ENCODE measurements at places on chromosomes 2 and 18. TPM values are rescaled to one million over a fixed set of nuclear protein-coding genes. Genes with fewer than 3 reads are reported as not detected.

Gene NOL4
- not detected for total RNA-seq

Gene KCNJ3
- not detected for total RNA-seq

Gene G6PC2
- not detected for total RNA-seq

Gene CRYGC
- not detected for total RNA-seq

Gene PPP1R1C
- total RNA-seq = not detected

Gene ERBB4
- 1.6 TPM for total RNA-seq

Gene IL36RN
- total RNA-seq = not detected

Gene MBOAT2
- 0.83 TPM for total RNA-seq

Gene TTR
- total RNA-seq = not detected

Gene DES
- total RNA-seq = 25,925 TPM

Gene SLC5A7
- 0.04 TPM for total RNA-seq

DNA sequence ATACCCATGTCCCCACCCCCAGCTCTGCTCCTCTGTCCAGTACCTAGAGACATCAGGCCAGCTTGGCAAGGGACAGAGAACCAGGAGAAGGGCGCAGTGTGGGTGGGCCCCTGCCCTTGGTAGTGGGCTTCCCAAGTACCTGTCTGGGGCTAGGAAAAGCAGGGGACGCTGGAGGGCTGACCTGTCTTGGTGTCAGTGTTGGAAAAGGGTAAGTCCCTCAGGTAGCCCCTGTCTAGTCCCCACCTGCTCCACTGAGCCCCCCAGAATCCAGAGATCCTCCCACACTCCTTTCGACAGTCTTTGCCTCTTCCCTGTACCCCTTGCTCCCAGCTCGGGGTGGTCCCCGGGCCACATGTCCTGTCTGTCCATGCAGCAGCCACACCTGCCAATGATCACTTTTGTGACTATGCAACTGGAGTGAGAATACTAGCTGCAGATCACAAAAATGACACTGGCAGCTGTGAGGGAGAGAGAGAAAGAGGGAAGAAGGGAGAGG lies 14.6 kb downstream of the DNAJB2 start:
- H3K27ac ChIP-seq = peak overlapping the region; percentile 80
- H3K4me1 ChIP-seq = peaks cover 8% of the 10 kb centered on the region
- no peak overlapping the region for H3K4me3 ChIP-seq
- H3K36me3 ChIP-seq = no peaks in the 10 kb centered on the region
- no peak for DNase-seq

GRCh38 chr2:240887631-240888030 lies 8.3 kb downstream of the MAB21L4 start:
- no peaks in the 10 kb centered on the region for H3K4me1 ChIP-seq
- no peak for DNase-seq
- H3K27me3 ChIP-seq = no peaks in the 10 kb centered on the region
- H3K27ac ChIP-seq = no peak overlapping the region

GRCh38 chr2:170930131-170930990 lies 1.3 kb downstream of the GORASP2 start:
- H3K27me3 ChIP-seq = no peaks in the 10 kb centered on the region
- H3K36me3 ChIP-seq = no peaks in the 10 kb centered on the region
- DNase-seq = no peak
- peak overlapping the region; percentile 95 for H3K27ac ChIP-seq
- H3K4me3 ChIP-seq = peak overlapping the region; percentile 81
- peaks cover 27% of the 10 kb centered on the region for H3K4me1 ChIP-seq

DNA sequence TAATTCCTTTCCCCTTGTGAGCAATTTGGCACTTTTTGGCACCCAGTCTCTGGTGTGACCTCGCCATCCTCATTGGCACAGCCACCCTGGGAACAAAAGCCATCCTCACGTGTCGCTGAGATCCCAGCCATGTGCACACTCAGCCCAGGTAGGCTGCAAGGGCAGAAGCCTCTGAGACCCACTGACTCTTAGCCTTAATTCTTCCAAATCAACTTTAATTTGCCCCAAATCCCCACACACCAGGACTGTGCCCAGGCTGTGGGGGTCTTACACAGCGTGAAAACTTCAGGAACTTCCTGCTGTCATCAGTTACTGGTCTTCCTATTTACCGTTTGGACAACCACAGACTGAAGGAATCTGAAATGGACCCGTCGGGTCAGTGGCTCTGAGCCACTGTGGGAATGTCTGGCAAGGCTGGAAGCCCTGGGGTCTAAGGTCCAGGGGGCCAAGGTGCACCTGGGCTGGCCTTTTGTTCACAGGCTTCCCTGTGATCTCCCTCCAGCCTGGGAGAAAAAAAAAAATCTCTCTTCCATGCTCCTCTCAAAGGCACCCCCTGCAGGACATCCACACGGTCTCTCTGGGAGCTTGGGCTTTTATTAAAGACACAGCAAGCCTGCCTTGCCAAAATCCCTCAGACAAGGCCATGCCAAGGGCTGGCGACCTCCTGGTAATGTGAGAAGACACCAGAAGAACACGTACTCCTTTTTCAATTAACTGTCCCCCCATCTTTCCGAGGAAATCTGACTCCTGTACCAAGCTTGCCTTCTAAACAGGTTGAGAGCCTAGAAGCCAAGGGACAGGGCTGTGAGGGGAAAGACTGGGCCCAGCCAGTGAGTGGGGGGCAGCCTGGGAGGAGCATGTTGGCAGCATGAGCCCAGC lies 42.1 kb upstream of the LAPTM4A start:
- peak; percentile 64 for DNase-seq
- no peaks in the 10 kb centered on the region for H3K27me3 ChIP-seq
- peaks cover 39% of the 10 kb centered on the region for H3K4me1 ChIP-seq
- no peaks in the 10 kb centered on the region for H3K36me3 ChIP-seq

- no peaks in the 10 kb centered on the region for H3K36me3 ChIP-seq
- H3K4me1 ChIP-seq = no peaks in the 10 kb centered on the region
- H3K27ac ChIP-seq = no peak overlapping the region
- H3K27me3 ChIP-seq = no peaks in the 10 kb centered on the region
These were observed 153.6 kb downstream of the TDRD15 start for GRCh38 chr2:21277068-21278056.

- H3K4me3 ChIP-seq = no peak overlapping the region
- no peaks in the 10 kb centered on the region for H3K27me3 ChIP-seq
- H3K4me1 ChIP-seq = peaks cover 3% of the 10 kb centered on the region
- no peak overlapping the region for H3K27ac ChIP-seq
These were observed 15.2 kb upstream of the GALM start for GRCh38 chr2:38650717-38651116.

GRCh38 chr18:35502052-35502451 lies 4.3 kb upstream of the INO80C start:
- no peak overlapping the region for H3K27ac ChIP-seq
- H3K36me3 ChIP-seq = no peaks in the 10 kb centered on the region
- H3K4me3 ChIP-seq = no peak overlapping the region
- peaks cover 3% of the 10 kb centered on the region for H3K4me1 ChIP-seq
- no peaks in the 10 kb centered on the region for H3K27me3 ChIP-seq

DNA sequence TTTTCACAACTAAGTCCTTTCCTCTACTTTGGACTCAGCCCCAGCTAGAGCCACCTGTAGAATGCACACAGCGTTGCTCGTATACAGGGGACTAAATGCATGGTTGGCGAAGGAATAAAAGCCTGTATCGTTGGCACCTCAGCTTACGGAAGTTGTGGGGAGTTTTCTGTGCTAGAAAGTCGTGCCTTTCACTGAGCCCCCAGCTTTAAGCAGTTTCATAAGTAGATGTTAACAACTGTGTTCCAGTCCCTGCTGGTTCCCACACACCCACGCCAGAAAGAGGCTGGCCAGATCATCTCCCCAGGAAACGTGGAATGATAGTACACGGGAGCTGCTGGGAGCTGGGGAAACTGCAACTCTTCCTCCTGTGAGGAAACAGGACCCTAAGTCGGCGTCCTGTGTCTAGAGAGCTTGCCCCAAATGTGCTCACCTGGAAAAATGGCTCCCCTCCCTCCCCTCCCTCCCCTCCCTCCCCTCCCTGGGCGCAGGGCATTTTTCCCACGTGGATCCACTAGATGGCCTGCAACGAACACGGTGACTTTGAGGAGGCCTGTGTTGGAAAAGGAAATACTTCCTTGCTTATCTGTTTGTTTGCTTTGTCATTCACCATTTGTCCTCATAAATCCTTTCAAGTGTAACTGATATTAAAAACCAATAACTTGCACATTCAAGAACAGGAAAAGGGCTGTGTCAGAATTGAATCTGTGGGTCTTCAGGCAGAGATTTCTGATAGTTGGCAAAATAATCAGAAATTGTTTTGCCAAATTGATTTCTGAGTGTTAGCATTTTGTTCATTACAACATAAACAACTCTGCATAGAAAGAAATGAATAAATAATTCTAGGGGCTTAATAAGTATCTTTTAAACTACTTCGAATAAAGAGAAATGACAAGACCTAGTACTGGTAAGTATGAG lies 43.9 kb upstream of the RFX8 start:
- peaks cover 9% of the 10 kb centered on the region for H3K4me1 ChIP-seq
- no peaks in the 10 kb centered on the region for H3K36me3 ChIP-seq
- H3K4me3 ChIP-seq = no peak overlapping the region
- peak overlapping the region; percentile 7 for H3K27ac ChIP-seq
- peak; percentile 16 for DNase-seq

GRCh38 chr2:115414466-115414865 lies 972.0 kb downstream of the DPP10 start:
- no peak overlapping the region for H3K27ac ChIP-seq
- H3K36me3 ChIP-seq = no peaks in the 10 kb centered on the region
- no peak overlapping the region for H3K4me3 ChIP-seq
- no peaks in the 10 kb centered on the region for H3K4me1 ChIP-seq

DNA sequence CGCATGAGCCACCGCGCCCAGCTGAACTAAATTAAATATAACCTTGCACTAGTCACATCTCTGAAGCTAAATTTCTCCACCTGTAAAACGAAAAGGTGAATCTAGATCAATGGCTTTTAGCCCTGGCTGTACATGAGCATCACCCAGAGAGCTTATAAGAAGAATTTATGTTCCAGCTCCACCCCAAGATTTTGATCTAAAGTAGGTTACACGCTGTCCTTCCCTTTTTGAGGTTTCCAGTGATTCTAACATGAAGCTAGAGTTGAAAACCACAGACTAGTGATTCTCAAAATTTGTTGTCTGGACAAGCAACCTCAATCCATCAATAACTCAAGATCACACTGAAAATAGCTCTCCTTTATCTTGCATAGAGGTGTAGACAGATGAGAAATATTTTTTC lies 208.8 kb upstream of the CRIM1 start:
- no peak for DNase-seq
- H3K27me3 ChIP-seq = no peaks in the 10 kb centered on the region
- no peak overlapping the region for H3K27ac ChIP-seq
- H3K4me1 ChIP-seq = no peaks in the 10 kb centered on the region

DNA sequence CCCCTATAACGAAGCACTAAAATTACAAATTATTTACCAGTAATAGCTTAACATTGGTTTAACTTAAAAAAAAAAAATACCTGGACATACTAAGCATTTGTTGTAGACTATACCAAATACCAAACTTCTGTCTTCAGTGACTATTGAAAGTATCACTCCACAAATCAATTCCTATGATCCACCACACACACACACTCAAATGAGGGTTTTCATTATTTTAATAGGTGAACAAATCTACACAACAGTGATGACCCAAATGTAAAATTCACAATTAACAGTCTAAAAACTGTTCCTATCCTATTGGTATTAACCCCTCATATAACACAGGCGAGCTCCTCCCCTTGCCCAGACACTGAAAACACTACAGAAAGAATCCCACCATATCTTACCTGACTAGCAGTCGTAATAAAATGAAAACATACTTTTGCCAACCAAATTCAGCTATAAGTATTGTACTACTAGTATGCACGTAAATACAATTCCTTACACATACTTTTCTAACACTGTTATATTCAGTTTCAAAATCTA lies 2.5 kb downstream of the SP3 start:
- H3K27ac ChIP-seq = peak overlapping the region; percentile 98
- peaks cover 52% of the 10 kb centered on the region for H3K4me1 ChIP-seq
- H3K36me3 ChIP-seq = peaks cover 6% of the 10 kb centered on the region

GRCh38 chr2:47695800-47696477 lies 87.0 kb upstream of the MSH6 start:
- no peak overlapping the region for H3K27ac ChIP-seq
- no peaks in the 10 kb centered on the region for H3K27me3 ChIP-seq
- H3K36me3 ChIP-seq = no peaks in the 10 kb centered on the region
- no peak overlapping the region for H3K4me3 ChIP-seq

DNA sequence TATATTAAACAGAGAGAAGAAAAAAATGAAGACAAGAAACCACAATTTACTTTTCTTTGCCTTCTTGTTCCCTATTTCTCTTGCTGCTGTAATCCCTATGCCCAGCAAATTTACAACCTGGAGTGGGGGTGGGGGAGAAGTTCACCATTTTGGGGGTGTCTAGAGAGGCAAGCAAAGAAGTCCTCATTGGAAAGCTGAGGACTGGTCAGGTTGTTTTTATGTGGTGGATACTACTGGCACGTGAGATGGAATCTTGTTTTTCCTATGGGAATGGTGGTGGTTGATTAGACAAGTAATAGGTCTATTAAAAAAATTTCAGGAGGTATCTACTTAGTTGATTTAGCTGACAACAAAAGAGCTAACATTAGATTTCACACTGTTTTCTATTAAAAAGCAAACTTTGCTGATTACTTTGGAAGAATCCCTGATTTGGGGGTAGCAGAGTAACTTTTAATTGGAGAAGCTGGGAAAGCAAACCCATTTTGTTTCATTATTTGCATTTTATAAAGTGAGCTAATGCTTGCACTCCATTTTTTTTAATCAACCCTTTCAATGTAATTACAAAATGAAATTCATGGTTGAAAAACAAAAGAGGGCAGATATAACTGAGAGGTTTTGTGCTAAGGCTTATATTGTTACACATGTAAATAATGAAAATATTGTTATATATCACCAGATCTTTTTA lies 6.0 kb downstream of the POU3F3 start:
- H3K4me1 ChIP-seq = peaks cover 13% of the 10 kb centered on the region
- no peaks in the 10 kb centered on the region for H3K36me3 ChIP-seq
- peaks cover 86% of the 10 kb centered on the region for H3K27me3 ChIP-seq
- H3K4me3 ChIP-seq = no peak overlapping the region
- no peak for DNase-seq
- no peak overlapping the region for H3K27ac ChIP-seq

GRCh38 chr18:48934415-48934722 lies 16.4 kb downstream of the SMAD7 start:
- H3K4me1 ChIP-seq = peaks cover 95% of the 10 kb centered on the region
- H3K27ac ChIP-seq = peak overlapping the region; percentile 93
- H3K27me3 ChIP-seq = no peaks in the 10 kb centered on the region
- peak overlapping the region; percentile 19 for H3K4me3 ChIP-seq
- H3K36me3 ChIP-seq = no peaks in the 10 kb centered on the region

GRCh38 chr2:220300806-220301205 lies 673.4 kb downstream of the SLC4A3 start:
- H3K27me3 ChIP-seq = no peaks in the 10 kb centered on the region
- H3K27ac ChIP-seq = no peak overlapping the region
- H3K4me1 ChIP-seq = no peaks in the 10 kb centered on the region
- DNase-seq = no peak
- H3K4me3 ChIP-seq = no peak overlapping the region

DNA sequence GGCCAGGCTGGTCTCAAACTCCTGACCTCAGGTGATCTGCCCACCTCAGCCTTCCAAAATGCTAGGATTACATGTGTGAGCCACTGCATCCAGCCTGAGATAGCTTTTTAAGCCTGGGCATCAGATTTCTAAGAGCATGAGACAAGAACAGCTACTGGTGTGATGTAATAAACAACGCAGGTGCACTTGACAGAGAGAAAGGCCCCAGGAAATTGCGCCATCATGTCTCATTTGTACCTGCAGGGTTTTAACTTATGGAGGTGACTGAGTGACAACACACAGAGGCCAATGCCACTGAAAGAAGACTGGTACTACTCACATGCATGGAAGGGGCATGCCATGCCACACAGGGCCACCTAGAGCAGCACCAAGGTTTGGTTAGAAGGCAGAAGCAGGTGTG lies 209.4 kb downstream of the SP3 start:
- H3K27ac ChIP-seq = no peak overlapping the region
- H3K4me3 ChIP-seq = no peak overlapping the region
- no peaks in the 10 kb centered on the region for H3K36me3 ChIP-seq
- no peaks in the 10 kb centered on the region for H3K4me1 ChIP-seq
- DNase-seq = no peak
